ENCODE measurements at places on chromosomes 7 and 10.
A peak's percentile ranks its signal among the peaks of the same experiment; 100 is the strongest.

DNA sequence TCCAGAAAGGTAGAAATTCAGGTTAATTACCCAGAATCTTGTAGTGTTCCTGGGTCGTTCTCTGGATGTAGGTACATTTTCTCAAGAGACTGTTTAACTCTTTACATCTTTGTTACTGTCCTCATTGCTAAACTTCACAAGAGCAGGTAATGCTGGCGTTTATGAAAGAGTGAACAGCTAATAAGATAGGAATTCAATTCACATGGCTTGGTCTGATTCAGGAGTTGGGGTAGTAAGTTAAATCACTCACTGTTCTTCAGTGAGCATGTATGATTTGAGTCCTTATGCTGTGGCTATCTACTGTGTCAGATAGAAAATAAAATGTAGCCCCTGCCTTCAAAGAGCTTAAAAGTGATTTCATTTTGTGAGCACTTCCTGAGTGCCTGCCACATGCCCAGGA, 480.0 kb downstream of the LRMDA start:
- no peaks in the 10 kb centered on the region for H3K27me3 ChIP-seq
- H3K4me3 ChIP-seq = no peak overlapping the region
- H3K4me1 ChIP-seq = no peaks in the 10 kb centered on the region
- no peak for DNase-seq

DNA sequence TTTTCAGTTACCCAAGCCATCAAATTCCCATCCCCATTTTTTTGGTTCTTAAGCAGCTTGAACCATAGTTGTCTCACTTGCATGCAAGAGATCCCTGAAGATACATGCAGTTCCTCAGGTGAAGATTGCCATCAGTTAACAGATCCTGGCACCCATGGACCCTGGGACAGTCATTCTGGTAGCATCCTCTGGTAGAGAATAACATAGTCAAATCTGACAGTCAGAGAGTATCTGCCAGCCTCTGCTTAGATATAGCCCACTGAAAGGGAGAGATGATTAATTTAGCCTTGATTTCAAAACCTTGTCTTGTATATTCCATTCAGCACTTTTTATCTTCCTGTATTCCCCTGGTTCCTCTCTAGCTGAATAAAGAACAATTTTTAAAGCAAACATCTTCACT, 280.4 kb downstream of the KCNMA1 start:
- no peak for DNase-seq
- H3K4me1 ChIP-seq = peaks cover 2% of the 10 kb centered on the region
- no peak overlapping the region for H3K27ac ChIP-seq
- H3K27me3 ChIP-seq = no peaks in the 10 kb centered on the region

DNA sequence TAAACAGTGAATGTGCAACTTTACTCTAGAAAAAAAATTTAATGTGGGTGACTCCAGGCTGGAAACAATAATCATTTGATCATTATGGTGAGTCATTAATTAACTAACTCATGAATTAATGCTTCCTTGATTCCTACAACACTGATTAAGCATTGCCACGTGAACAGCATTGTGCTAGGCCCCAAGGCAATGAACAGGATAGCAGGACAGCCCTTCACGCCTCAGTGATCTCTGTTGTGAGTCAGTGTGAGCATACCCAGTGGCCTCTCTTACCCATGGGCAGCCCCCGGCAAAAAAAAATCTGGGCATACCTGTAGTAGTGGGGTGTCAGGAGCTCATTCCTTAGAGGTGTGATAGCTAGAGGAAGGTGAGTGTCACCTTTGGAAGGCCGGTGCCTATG, 76.0 kb downstream of the DENND2A start:
- H3K27ac ChIP-seq = no peak overlapping the region
- no peak overlapping the region for H3K4me3 ChIP-seq
- H3K4me1 ChIP-seq = no peaks in the 10 kb centered on the region
- no peak for DNase-seq
- H3K36me3 ChIP-seq = no peaks in the 10 kb centered on the region

- no peak overlapping the region for H3K4me3 ChIP-seq
- no peaks in the 10 kb centered on the region for H3K36me3 ChIP-seq
- H3K27ac ChIP-seq = no peak overlapping the region
- H3K4me1 ChIP-seq = no peaks in the 10 kb centered on the region
Measured at GRCh38 chr10:12540341-12540781, 191.0 kb downstream of the CAMK1D start.

DNA sequence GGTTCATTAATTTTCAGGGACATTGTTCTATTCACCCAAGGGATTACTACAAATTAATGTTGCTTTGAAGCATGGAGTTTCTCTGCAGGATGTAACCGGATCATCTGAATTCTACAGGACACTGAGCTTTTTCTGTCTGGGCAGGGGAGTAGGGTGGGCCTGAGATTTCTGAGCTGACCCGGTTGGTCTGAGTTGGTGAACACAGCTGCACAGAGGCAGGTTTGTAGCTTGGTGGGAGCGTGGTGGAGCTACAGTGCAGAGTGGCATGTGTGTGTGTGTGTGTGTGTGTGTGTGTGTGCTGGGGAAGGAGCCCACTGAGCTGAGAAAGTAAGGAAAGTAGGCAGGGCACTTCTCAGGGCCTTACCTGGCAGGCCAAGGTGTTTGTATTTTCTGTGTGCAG, 62.6 kb downstream of the SH2D4B start:
- H3K27me3 ChIP-seq = no peaks in the 10 kb centered on the region
- DNase-seq = no peak
- H3K27ac ChIP-seq = no peak overlapping the region

DNA sequence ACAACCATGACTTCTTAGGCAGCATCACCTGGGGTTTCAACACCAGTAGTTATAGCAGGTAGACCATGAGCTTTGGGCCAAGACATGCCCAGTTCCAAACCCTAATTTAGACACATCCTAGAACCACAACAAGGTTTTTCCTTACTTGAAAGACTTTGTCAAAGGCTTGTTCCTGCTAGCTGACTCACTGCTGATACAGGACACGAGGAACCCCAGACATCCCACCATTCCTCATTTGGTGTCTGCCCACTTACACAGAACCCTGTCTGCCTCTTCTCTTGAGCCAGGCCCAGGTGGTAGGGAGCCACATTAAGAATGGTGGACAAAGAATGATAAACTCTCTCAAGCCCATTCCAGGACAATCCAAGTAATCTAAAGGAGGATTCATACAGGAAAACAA, 109.0 kb downstream of the CCDC71L start:
- no peaks in the 10 kb centered on the region for H3K36me3 ChIP-seq
- no peaks in the 10 kb centered on the region for H3K27me3 ChIP-seq
- no peak overlapping the region for H3K4me3 ChIP-seq
- DNase-seq = no peak

- no peaks in the 10 kb centered on the region for H3K4me1 ChIP-seq
- H3K4me3 ChIP-seq = no peak overlapping the region
- no peak overlapping the region for H3K27ac ChIP-seq
- DNase-seq = peak; percentile 92
- no peaks in the 10 kb centered on the region for H3K36me3 ChIP-seq
Measured at GRCh38 chr7:1123715-1124114, 35.8 kb downstream of the GPER1 start.

GRCh38 chr7:132622081-132622480, 45.8 kb upstream of the PLXNA4 start:
- H3K27me3 ChIP-seq = no peaks in the 10 kb centered on the region
- no peak for DNase-seq
- H3K36me3 ChIP-seq = no peaks in the 10 kb centered on the region

DNA sequence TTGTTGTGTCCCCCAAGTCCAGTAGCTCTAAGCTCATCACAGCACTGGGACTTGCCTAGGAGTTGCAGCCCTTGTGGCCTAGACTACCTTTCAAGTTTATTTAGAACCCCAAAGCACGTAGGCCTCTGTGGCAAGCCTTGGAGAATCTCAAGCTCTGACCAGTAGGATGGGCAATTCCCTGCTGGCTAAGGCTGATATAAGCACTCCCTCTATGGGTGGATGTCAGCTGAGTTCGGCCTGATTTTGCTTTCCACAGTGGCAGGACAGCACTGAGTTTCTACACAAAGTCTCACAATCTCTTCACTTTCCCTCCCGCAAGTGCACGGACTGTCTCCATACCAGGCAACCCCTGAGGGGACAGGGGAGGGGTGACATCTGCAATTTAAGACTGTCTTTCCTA, 886.4 kb upstream of the LRRN3 start:
- no peaks in the 10 kb centered on the region for H3K36me3 ChIP-seq
- no peak overlapping the region for H3K4me3 ChIP-seq
- H3K4me1 ChIP-seq = no peaks in the 10 kb centered on the region
- no peaks in the 10 kb centered on the region for H3K27me3 ChIP-seq

GRCh38 chr7:101352920-101353308, 9.8 kb upstream of the COL26A1 start:
- no peaks in the 10 kb centered on the region for H3K36me3 ChIP-seq
- no peaks in the 10 kb centered on the region for H3K4me1 ChIP-seq
- H3K27ac ChIP-seq = no peak overlapping the region
- no peaks in the 10 kb centered on the region for H3K27me3 ChIP-seq

GRCh38 chr7:42247301-42247700, 10.3 kb upstream of the GLI3 start:
- H3K4me1 ChIP-seq = no peaks in the 10 kb centered on the region
- no peaks in the 10 kb centered on the region for H3K27me3 ChIP-seq
- no peak for DNase-seq
- no peak overlapping the region for H3K4me3 ChIP-seq
- no peak overlapping the region for H3K27ac ChIP-seq
- no peaks in the 10 kb centered on the region for H3K36me3 ChIP-seq

DNA sequence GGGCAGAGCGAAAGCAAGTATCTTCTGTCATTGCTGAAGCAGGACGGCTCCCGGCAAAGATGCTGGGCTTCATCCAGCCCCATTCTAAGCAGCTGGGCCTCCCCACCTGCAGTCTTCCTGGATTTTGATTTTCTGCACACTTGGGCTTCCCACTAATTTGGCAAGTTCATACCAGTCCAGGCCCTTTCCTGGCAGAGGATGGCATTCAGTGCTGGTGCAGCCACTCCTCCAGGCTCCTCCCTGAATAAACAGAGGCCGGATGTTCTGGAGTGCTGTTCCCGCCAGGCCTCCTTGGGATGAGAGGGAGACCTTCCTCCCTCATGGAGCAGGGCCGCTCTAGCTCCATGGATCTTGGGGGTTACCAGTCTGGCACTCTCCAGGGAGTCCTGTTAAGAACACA, 3.4 kb downstream of the BAG3 start:
- no peak overlapping the region for H3K27ac ChIP-seq
- H3K36me3 ChIP-seq = no peaks in the 10 kb centered on the region
- peak; percentile 75 for DNase-seq
- H3K4me1 ChIP-seq = peaks cover 19% of the 10 kb centered on the region
- no peak overlapping the region for H3K4me3 ChIP-seq

- no peak for DNase-seq
- H3K27me3 ChIP-seq = no peaks in the 10 kb centered on the region
- no peaks in the 10 kb centered on the region for H3K36me3 ChIP-seq
- no peak overlapping the region for H3K4me3 ChIP-seq
- no peak overlapping the region for H3K27ac ChIP-seq
- H3K4me1 ChIP-seq = no peaks in the 10 kb centered on the region
Measured at GRCh38 chr7:74633451-74633921, 24.0 kb upstream of the GTF2I start.

GRCh38 chr7:76133839-76134238, 67.9 kb upstream of the SRRM3 start:
- no peak for DNase-seq
- H3K27me3 ChIP-seq = no peaks in the 10 kb centered on the region
- no peak overlapping the region for H3K4me3 ChIP-seq
- no peak overlapping the region for H3K27ac ChIP-seq
- H3K4me1 ChIP-seq = no peaks in the 10 kb centered on the region
- no peaks in the 10 kb centered on the region for H3K36me3 ChIP-seq

- no peaks in the 10 kb centered on the region for H3K4me1 ChIP-seq
- H3K27ac ChIP-seq = no peak overlapping the region
- DNase-seq = no peak
- H3K4me3 ChIP-seq = no peak overlapping the region
- H3K27me3 ChIP-seq = no peaks in the 10 kb centered on the region
- no peaks in the 10 kb centered on the region for H3K36me3 ChIP-seq
Measured at GRCh38 chr10:7258948-7259523, 151.8 kb downstream of the SFMBT2 start.

GRCh38 chr10:63672491-63672890, 151.3 kb downstream of the REEP3 start:
- peak; percentile 45 for DNase-seq
- no peaks in the 10 kb centered on the region for H3K27me3 ChIP-seq
- peaks cover 11% of the 10 kb centered on the region for H3K4me1 ChIP-seq
- no peaks in the 10 kb centered on the region for H3K36me3 ChIP-seq

GRCh38 chr10:9508606-9509005, 1454.1 kb downstream of the GATA3 start:
- DNase-seq = no peak
- no peaks in the 10 kb centered on the region for H3K27me3 ChIP-seq
- no peak overlapping the region for H3K4me3 ChIP-seq

DNA sequence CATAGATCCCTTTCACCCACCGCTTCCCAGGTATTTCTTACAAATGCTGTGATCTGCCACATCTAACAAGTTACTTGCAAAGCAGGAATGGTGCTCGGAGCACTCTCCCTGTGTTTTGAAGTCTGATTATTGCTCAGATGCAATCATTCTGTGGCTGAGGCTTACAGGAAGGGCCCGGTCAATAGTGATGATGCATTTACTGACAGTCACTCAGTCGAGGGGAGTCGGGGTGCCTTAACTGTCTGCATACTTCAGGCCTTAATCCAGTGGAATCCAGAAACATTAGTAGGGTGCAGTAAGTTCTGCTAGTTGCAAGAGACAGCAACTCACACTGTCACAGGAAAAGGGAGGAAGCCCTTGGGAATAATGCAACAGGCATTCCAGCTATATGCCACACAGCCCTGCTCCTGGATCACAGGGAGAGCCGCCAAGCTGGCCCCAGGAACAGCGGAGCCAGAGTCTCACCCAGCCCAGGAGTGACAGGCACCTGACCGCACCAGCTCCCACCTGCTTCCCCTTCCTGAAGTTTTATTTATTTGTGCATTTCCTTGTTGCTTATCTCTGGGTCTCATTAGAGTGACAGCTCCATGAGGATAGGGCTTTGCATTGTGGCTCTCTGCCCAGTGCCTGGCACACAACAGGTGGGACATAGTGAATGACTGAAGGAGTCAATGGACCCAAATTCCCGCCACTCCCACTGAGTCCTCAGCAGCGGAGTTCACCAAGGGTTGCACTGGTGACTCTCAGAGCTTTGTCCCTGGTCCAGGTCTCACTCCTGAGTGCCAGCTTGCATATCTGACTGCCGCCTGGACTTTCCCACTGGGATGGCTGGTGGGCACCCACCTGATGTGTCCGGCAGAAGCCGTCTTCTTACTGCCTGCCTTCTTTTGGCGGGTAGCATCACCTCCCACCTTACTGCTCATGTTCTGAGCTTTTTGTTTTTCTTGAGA, 212.5 kb upstream of the SH2B2 start:
- H3K4me3 ChIP-seq = no peak overlapping the region
- no peaks in the 10 kb centered on the region for H3K4me1 ChIP-seq
- no peak for DNase-seq
- H3K36me3 ChIP-seq = peaks cover 3% of the 10 kb centered on the region

Data from mesendoderm (in vitro differentiated cells).